Effector CD4-positive, alpha-beta T cell (primary cell): ENCODE measurements at places on chromosomes 2 and 18.
A peak's percentile ranks its signal among the peaks of the same experiment; 100 is the strongest.

DNA sequence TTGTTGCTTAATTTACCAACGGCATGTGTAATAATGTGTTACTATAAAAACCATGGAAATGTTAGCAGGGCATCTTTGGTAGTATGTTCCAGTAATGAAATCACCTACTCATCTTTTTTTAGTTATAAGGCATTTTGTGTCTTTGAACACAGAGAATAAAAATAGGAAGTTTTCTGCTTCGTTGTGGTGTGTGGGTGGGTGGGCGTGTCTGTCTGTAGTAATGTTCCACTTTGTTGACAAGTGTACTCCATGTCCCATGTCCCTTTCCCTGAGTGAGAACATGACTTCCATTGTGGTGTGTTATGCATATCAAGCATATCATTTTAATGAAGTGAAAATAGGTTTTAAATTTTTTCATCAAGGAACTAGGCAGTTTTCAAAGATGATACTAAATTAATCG, 149.3 kb downstream of the VWC2L start:
- DNase-seq, result no peak

- DNase-seq, result no peak
Observed at GRCh38 chr18:808502-808901, 3.5 kb downstream of the YES1 start.

DNA sequence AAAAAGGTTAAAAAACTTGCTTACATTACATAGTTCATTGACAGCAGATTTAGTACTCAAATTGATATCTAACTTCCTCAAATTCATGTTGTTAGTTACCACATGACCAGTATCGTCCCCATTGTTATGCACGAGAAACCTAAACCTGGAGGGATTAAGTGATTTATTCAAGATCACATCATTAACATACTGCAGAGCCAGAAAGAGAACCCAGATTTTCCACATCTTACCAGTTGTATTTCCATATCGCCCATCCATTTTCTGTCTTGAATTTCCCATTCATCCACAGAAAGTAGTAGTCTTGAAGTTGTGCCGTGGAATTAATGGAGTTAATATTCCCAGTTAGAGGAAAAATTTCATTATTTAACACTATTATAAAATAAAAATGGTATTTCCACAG, 512.0 kb downstream of the METTL4 start:
- no peak for DNase-seq

GRCh38 chr2:181140414-181140813, 160.0 kb downstream of the UBE2E3 start:
- DNase-seq, result no peak

GRCh38 chr2:172647439-172647838, 88.2 kb upstream of the RAPGEF4 start:
- DNase-seq, result no peak

DNA sequence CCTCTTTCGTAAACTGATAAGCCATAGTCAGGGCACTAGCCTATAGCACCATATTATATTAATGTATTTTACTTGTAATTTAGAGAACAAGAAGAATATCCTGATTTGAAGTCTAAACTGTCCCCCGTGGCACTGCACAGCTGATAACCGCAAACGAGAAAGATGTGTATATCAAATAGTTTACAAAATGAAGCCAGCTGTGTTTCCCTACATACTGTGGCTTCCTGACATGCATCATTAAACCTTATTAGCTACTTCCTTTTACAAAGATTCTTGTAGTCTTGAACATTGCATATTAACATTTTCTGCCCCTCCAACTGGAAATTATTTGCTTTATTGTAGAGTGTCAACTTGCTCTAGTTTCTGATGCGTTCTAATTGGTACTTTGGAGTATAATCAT, 153.5 kb upstream of the NFATC1 start:
- no peak for DNase-seq

- DNase-seq, result peak; percentile 49
Observed at GRCh38 chr2:120231974-120232635, 8.9 kb upstream of the TMEM185B start.

DNA sequence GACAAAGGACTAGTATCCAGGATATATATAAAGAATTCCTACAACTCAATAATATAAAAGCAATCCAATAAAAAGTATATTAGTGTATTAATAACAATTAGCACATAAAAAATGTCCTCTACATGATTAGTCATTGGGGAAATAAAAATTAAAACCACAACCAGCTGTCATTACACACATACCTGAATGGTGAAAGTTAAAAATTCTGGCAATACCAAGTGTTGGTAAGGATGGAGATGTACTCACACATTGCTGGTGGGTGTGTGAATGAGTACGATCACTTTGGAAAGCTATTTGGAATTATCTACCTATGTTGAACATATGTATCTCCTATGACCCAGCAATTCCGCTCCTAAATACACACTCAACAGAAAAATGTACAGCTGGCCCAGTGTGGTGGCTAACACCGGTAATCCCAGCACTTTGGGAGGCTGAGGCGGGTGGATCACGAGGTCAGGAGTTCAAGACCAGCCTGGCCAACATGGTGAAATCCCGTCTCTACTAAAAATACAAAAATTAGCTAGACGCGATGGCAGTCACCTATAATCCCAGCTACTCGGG, 14.3 kb upstream of the NOL10 start:
- no peak for DNase-seq

GRCh38 chr2:108169982-108170625, 69.7 kb upstream of the SULT1C3 start:
- no peak for DNase-seq

DNA sequence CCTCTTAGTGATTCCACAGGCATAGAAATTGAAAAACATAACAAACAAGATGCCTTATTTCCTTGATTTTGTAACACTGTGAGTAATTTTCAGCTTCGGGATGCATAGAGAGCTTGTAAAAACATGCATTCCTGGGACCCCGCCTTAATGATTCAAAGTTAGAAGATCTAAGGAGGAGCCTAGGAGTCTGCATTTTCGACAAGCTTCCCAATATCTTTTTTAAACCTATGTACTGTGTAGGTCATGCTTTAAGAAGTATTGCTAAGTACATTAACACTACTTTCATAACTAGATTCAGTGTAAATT, 109.8 kb upstream of the ZNF516 start:
- DNase-seq, result no peak

DNA sequence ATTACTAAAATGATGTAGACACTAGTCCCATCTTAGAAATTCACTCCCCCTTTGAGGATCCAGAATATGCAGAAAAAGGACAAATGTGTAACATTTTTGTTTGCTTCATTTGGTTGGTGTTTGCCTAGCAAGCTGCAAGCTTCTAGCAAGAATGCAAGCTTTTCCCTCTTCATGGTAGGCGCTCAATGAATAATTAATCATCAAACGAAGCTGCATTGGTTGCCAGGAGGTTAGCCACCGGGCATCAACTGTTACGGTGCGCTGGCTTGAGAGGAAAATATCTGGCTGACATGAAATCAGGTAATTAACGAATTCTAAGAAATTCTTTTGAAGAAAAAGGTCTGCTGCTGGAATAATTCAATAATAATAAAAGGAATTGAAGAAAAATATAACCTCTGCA, 341.0 kb upstream of the KYNU start:
- DNase-seq, result no peak

DNA sequence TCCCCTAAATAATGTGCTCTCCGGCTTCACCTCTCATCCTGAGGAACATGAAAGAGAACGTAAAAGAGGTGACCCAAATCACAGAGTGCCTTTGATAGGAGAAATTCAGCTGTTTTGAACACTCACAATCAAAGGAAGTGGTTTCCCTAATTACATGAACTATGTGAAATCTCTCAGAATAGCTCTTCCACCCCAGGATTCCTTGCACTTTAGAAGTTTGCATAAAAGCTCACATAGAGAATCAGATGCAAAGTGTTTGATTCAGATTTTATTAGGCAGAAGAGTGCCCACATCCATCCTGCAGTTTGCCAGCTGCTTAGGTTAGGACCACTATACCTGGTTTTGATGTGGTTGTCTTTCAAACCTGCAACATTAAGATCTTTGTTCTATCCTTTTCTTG, 61.0 kb downstream of the MAP3K20 start:
- DNase-seq, result no peak

GRCh38 chr2:42978175-42978886, 185.9 kb upstream of the HAAO start:
- DNase-seq, result no peak

DNA sequence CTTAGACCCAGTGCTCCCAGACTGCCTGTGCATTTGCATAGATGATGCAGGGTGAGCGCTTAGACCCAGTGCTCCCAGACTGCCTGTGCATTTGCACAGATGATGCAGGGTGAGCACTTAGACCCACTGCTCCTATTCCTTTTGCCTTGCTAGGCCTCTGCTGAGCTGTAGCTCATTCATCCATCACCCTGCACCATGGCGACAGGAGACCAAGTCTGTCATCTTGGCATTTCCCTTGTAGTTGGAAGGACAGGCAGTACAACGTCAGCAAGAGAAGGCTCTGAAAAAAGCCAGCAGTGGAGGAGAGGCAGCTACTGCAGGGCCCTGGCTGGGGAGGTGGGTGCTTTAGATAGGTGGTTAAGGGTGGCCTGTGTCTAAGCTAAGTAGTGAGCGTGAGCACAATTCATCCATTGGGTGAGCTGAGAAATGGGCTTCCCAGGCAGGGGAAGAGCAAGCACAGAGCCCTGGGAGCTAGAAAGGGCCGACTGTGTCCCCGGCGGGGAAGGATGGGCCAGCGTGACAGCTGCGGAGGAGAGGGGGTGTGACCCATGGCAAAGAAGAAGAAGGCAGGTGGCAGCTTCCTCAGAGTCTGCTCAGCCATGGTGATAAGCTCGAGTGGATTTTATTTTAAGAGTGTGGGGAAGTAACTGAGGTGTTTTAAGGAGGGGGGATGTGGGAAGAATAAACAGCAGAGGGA, 108.8 kb downstream of the LPIN1 start:
- DNase-seq, result no peak

DNA sequence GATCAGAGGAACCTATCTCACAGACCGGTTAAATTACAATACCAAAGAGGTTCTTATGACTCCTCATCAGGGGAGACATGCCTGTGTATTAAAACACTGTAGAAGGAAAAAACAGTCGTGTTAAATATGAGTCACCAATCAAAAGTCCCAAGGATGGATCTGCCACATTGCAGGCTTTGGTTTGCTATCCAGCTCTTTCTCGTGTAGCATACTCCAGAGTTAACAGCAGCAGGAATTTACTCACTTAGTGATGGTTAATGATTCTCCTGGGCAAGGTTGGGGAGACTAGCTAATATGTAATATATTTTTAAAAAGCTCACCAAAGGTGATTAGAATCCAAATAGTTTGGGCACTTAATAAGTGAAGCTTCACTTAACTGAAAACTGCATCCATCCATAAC, 109.7 kb downstream of the MBD5 start:
- DNase-seq, result no peak
